Lung microvascular endothelial cell (primary cell): ENCODE measurements at places on chromosomes 11 and 22. TPM values are rescaled to one million over a fixed set of nuclear protein-coding genes. Genes with fewer than 3 reads are reported as not detected.

Gene OR51E2
- not detected in 2 replicates for total RNA-seq

GRCh38 chr22:31241200-31241599 is 29.1 kb downstream of the LIMK2 start:
- DNase-seq, result peak; percentile 51

Gene MMP8
- total RNA-seq, result not detected in 2 replicates

Gene DRAP1
- total RNA-seq, result 91.1 and 103 TPM in 2 replicates

Gene F2
- not detected in 2 replicates for total RNA-seq

- DNase-seq, result no peak
Observed at GRCh38 chr22:50398831-50399648, 55.9 kb downstream of the PPP6R2 start.

Gene HBB
- not detected in 2 replicates for total RNA-seq

Gene RTN4R
- total RNA-seq, result 0.65 and 0.79 TPM in 2 replicates

Gene SYT8
- not detected in 2 replicates for total RNA-seq

- no peak for DNase-seq
Observed at GRCh38 chr11:119532551-119532950, 109.6 kb upstream of the THY1 start.

DNA sequence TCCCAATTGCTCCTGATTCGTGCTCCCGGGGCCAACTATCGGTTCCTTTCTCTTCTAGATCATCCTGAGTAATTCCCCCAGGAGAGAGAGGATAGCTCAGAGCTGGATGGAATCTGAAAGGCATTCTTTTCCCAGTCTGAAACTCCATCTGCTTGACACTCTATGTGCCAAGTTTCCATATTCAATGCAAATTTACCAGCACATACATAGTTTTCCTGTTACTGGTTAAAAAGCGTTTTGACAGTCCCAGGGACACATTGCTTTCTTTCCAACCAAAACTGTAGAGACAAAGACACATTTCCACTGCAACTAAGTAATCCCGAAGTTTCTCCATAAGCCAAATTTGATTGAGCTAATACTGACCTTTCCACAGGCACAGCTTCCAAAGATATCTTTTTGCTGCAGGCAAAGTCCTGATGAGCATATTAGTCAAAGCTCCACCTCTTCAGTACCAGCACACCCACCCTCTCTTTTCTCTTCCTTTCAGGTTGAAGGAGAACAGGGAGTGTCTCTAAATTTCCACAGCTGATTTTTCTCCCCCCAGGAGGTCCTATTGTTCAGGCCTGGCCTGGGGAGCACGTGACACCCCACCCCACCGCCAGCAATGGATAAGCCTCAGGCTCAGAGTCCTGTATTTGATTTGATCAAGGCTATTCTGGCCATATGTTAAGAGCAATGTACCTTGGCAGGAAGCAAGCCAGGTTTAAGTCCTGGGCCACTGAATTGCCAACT is 9.7 kb upstream of the ANKK1 start:
- DNase-seq, result peak; percentile 15

Gene OR51B4
- total RNA-seq, result not detected in 2 replicates

Gene PARVA
- 17.0 and 24.8 TPM in 2 replicates for total RNA-seq

DNA sequence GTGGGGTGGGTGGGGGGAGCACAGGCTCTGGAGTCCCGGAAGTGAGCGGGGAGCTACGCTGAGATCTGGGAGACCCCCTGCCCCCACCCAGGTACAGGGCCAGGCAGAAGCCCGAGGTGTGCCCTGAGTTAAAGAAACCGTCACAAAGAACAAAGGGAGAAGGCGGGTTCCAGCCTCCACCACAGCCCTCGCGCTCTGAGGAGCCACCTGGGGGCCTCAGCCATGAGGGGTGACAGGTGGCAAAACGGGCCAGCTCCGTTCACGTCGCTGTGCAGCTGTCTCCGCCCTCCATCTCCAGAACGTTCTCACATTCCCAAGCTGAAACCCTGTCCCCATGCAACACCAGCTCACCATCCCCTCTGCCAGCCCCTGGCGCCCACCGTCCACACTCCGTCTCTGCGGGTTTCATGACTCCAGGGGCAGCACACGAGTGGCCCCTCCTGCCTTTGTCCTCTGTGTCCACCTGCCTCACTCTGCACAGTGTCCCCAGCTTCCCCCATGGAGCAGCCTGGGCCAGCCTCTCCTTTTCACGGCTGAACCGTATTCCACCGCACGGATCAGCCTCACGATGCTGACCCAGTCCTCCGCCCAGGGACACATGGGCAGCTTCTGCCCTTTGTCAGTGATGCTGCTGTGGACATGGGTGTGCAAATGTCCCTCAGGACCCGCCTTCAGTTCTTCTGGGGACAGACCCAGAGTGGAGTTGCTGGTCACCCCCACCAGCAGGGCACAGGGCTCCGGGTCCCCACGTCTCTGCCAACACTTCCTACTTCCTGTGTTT is 1.7 kb upstream of the MUC5B start:
- DNase-seq, result no peak

Gene CD59
- 530 and 1,137 TPM in 2 replicates for total RNA-seq

DNA sequence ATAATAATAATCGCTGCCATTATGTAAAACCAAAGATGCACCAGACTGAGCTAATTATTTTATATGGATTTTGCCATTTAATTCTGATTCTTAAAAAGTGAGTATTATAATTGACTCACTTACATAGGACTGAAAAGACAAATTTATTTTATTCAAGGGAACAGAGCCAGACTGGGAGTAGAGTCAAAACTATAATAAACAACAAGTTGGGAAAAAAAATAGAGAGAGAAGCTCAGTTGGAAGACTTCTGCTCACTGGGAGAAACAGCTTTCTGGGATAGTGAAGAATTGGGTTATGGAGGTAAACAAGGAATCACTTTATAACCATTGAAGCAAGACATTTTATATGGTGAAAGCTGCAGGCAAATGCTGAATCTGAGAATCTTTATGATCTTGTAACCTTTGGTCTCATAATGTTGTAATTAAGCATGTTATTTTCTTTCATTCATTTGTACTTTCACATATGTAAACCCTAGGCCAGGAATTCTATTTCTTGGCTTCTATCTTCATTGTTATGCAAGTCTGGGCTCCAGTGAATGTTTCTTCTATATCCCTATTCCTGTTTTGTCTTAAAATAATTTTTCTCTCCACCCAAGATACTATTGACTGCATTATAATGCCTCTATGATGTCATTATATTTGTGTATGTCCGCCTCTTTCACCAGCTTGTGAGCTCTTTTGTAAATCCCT is 725.3 kb upstream of the CCDC179 start:
- DNase-seq, result no peak

GRCh38 chr22:31628362-31628761 is 33.7 kb downstream of the PISD start:
- DNase-seq, result no peak

- DNase-seq, result no peak
Observed at GRCh38 chr11:64769283-64769682, 9.1 kb downstream of the SF1 start.

Gene CCDC73
- not detected in 2 replicates for total RNA-seq

Gene KRTAP5-1
- not detected in 2 replicates for total RNA-seq

GRCh38 chr11:117612177-117612576 is 184.8 kb downstream of the DSCAML1 start:
- no peak for DNase-seq

DNA sequence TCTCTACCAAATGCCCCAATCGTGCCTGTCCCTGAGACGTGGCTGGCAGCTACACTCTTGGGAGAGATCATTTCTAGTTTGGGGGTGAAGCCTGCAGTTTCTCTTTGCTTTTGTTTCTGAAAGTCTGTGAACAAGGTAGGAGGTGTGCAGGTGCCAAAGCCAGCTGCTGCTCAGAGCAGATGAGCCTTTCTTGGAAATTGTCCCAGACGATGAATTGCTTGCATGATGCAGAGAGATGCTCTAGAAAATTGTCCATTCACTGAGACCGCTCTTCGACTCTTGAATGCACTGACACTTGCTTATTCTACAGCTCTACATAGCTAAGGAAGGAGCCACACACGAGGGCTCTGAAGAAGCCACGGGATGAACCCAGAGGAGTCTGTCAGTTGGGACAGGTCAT is 225.6 kb upstream of the E2F8 start:
- DNase-seq, result no peak

DNA sequence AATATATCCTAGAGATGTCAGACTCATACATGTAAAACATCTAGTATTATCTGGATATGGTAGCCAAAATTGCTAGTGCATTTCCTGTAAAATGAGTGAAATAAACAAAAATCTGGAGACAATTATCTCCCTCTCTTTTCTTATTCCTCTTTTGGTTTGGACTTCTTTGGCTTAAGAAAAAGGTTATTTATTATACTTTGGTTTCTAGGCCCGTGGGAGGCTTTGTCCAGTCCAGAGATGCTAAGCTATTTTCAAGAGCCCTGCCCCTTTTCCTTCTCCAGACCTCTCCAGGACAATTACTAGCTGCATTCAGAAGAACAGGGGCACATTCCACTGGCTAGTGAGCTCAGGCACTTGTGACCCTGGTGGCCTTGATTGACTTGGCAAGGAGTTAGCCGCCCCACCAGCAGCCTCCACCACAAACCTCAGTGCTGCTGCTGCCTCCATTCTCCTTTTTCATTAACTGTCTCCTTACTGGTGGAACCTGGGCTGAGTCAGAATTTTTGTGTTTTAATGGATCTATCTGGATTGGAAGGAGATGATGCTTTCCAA is 747.3 kb upstream of the TENM4 start:
- no peak for DNase-seq

DNA sequence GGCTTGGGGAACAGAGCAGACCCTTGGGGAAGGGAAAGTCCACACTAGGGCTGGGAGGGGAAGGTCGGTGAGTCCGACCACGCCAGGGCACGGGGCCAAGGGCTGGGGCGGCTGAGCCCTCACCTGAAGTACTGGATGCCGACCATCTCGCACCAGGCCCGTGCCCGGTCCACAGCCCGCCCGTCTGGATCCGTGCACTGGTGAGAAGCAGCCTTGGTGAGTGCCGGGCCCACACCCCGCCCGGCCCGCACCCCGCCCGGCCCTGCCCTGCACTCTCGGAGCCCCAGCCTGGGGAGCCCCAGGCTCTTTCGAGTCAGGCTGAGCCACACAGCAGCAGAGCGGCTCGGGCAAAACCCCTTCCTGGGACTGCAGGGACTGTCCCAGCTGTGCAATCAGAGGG is 1.9 kb upstream of the BAIAP2L2 start:
- no peak for DNase-seq

DNA sequence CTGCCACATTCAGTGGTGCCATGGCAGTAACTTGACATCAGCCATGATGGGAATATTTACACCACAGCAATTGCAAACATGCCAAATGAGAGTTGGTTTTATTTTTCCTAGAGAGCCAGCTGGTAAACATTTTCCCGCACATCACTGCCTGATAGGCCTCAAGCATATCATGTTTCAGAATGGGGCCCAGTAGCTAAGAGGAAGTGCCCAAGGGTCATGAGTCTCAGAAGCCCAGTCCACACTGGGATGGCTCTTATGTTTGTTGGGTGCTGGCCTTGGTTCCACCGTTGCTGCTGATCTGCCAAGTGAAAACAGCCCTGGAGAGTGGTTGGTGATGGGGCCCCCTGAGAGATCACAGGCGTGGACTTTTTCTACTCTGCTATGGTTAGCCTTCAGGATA is 64.3 kb upstream of the NAV2 start:
- DNase-seq, result no peak

- DNase-seq, result no peak
Observed at GRCh38 chr11:13876423-13876822, 86.1 kb upstream of the SPON1 start.

- no peak for DNase-seq
Observed at GRCh38 chr22:47395481-47395880, 633.0 kb downstream of the TBC1D22A start.

DNA sequence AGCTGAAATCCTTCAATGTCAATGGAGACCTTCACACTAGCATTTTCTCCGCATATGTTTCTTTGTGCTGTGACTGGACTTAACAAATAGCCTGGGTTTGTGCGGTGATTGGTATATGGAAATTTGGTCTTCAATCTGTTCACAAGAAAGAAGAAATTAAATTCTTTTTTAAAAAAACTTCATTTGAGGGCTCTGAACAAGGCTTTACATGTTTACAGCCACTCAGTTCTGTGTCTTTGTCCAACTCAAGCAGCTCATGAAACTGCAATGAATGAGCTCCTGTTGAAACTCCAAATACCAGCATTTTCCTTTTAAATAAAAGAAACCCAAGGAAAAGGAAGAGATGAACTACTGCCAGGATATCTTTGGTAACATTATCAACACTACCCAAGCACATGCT is 57.3 kb downstream of the PIK3C2A start:
- no peak for DNase-seq

DNA sequence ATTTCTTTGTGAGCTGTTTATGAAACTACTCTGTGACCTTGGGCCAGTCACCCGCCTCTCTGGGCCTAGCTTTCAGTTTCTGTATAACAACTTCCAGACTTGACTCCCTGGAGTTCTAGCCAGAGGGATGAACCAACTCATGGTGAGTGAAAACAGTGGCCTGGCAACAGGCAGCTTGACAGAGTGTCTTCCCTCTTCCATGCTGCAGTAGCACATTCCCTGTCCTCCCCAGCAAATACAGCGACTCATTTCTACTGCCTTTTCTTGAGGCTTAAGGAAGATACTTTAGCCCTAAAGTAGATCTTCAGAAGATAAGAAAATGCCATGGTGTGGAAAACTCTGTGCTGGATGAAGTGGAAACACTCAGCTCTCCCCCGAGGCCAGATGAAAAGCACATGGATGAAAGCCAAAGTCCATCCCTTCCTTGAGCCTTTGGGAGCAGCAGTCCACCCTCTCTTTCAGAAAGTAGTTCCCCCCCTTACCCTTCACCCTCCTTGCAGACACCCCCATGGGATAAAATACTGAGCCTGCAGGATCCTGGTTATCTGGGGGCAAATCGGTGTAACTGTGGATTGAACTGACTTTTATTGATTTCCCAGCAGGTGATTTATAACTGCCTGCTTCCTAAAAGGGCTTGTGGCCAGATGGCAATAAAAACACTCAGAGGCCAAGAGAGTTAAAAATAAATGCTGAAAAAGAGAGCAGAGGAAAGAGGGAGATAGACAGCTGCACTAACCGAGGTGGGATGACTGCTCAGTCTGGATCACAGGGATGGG is 24.1 kb downstream of the IRAG1 start:
- no peak for DNase-seq

DNA sequence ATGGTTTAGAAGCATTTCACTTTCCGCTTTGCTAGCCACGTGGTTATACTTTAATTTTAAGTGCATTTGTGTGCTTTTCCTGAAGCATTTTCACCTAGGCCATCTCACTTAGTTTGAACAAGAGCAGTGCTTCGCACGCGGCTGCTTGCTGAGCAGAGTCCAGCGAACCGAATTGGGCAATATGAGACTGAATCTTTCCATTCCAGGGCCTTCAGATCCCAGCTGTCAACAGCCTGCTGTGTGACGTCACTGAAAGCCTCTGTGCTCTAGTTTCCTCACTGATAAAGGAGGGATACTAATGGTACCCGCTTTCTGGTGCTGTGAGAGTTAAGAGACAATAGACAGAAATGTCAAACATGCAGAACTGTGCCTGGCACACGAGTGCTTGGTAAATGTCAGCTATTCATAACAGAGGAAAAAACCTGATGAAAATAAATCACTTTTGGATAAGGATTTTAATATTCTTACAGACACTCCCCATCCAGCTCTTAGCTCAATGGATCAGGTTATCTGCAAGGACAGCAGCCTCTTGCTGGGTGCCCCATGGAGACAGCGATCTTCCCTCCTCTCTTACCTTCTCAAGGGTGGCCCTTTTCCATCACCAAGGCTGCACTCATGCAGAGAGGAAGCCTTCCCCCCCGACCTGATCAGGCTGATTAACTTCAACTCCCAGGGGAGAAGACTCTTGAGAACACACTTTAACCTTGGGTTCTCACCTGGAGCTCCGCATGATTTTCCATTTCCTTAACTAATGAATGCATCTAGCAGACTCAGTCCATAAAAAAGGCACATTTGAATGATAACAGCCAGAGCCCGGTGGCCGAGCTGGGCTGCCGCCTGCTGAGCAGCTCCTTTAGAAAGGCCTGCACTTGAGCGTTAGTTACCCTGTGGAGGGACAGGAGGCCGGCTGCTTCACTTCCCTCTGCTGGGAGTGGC is 3.5 kb upstream of the GLB1L3 start:
- no peak for DNase-seq
